AG09319 (cell line): ENCODE measurements at places on chromosomes 5 and 9.
A peak's percentile ranks its signal among the peaks of the same experiment; 100 is the strongest.

GRCh38 chr5:94693043-94693822, 74.8 kb downstream of the SLF1 start:
- DNase-seq: peak; percentile 67

- DNase-seq: no peak
Observed at GRCh38 chr5:177113566-177114424, 19.8 kb upstream of the NSD1 start.

- no peak for DNase-seq
Observed at GRCh38 chr5:77892061-77893010, 116.2 kb upstream of the TBCA start.

DNA sequence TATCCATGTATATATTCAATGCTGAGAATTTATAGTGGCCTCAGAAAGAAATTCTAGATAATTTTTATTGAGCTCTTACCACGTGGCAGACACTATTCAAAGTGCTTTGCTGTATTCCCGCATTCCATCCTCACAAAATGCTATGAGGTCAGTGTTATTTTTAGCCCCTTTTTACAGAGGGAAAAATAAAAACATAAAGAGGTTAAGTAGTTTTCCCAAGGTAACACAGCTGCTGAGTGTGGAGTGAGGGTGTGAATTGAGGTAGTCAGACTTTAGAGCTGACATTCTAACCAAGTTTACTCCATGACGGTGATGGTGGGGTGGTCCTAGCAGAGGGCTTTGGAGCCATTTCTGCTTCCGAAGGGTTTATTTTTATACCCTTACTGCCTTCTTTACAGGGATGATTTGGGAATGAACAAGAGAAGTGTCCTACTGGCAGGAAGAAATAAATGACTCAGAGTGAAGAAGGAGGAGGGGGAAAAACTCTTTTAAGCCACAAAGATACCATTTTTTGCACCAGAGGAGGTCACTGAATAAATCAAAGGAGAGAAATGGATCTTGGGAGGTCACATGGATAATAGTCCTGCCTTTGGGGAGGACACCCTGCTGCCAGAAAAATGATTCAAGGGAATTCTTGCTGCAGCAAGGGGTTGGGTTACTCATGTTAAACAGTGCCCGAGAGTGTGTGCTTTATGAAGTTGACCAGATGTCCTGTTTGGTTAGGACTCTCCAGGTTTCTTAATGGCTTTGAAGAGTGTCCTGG, 76.1 kb downstream of the HMHB1 start:
- peak; percentile 43 for DNase-seq

- DNase-seq: peak; percentile 62
Observed at GRCh38 chr5:90474235-90475107, at the start of the genes MBLAC2 and POLR3G. Gene MBLAC2 (minus strand): TSS chr5:90474771. CDS start chr5:90474292, 479 bp downstream. Gene POLR3G (plus strand): TSS chr5:90474864. CDS start chr5:90485568, 10,704 bp downstream.

GRCh38 chr9:109134167-109134578, 14.4 kb upstream of the TMEM245 start:
- no peak for DNase-seq

DNA sequence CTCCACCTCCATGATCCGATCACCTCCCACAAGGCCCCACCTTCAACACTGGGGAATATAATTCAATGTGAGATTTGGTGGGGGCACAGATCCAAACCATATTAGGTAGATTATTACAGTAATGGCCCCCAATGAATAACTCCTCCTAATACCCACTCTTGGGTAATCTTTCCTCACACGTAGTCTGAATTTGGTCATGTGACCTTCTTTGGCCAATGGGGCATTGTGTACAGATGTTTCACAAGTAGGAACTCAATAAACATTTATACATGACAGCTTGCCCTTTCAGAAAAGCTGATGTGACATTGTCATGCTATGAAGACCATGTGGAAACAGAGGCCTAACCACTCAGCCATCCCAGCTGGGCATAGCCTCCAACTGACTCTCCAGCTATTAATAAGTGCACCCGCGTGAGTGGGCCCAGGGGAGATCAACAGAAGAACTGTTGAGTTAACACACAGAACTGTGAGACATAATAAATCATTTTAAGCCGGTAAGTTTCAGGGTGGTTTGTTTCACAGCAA, 10.6 kb downstream of the GPR150 start:
- no peak for DNase-seq

DNA sequence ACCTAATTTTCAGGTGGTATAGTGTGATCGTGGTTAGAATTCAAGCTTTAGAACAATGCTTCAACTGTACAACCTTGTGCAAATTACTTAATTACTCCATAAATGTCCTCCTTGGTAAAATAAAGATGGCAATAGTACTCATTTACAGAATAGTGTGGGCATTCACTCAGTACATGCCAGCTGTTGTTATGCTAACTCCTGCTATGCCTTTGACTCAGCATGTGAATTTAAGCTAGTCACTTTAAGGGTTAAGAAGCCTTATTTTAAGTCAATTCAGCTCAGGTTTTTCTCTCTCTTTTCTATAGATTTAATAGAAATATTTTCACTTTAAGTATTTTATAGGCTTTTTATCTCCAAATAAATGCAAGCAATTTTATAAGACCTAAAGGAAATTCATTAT, 335.6 kb upstream of the ITGA1 start:
- no peak for DNase-seq

- no peak for DNase-seq
Observed at GRCh38 chr5:80370390-80370789, 37.5 kb upstream of the ZFYVE16 start.

- DNase-seq: no peak
Observed at GRCh38 chr5:174500636-174501035, 223.7 kb upstream of the MSX2 start.

DNA sequence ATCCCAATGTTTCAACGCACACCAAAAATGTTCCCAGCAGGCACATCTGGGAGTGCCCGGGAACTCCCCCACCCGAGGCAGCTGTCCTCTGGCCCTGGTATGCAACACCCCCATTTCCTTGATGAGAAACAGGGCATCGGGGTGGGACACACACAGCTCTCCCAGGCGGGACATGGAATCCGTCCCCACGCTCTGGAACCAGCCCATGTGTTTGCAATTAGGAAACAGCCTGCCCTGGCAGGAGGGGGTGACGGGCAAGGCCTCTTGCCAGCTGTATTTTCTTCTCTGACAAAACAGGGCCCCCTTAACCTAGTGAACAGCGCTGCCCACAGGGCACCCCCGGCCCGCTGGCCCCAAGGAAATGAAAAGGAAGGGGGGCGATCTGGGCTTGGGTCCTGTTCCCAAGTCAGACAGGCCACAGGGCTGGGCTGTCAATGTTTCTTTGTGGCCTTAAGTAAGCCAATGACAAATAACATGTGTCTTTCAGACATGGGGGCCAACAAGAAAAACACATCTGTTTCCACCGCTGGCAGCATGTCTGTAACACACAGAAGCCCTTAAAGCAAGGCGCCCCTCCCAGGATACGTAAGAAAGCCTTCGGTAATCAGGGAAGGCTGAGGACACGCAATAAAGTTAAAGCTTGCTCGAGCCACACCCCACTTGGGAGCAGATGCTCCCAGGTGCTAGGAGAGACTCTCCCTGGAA, 125.3 kb downstream of the ROR2 start:
- peak; percentile 57 for DNase-seq

- no peak for DNase-seq
Observed at GRCh38 chr5:534743-535671, 10.8 kb upstream of the SLC9A3 start.

- no peak for DNase-seq
Observed at GRCh38 chr5:81202655-81203054, 30.5 kb upstream of the CKMT2 start.

- DNase-seq: peak; percentile 65
Observed at GRCh38 chr9:98888801-98889421, 54.8 kb upstream of the COL15A1 start.

- no peak for DNase-seq
Observed at GRCh38 chr9:94607423-94607691, 13.7 kb upstream of the FBP2 start.

DNA sequence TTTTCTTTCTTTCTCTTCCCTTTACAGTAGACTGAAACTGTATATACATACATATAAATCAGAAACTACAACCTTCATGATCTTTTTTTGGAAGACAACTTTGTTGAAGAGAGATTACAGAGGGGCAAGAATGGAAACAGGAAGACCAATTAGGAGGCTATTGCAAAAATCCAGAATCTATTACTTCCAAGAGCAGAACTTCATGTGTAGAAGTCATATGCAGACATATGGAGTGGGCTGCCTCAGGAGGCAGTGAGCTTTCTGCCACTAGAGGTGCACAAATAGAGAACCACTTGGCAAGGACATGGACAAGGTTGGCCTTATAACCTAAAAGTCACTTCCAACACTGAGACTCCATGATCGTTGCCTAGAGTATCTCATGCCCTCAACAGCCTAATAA, 157.8 kb upstream of the NR4A3 start:
- DNase-seq: no peak

DNA sequence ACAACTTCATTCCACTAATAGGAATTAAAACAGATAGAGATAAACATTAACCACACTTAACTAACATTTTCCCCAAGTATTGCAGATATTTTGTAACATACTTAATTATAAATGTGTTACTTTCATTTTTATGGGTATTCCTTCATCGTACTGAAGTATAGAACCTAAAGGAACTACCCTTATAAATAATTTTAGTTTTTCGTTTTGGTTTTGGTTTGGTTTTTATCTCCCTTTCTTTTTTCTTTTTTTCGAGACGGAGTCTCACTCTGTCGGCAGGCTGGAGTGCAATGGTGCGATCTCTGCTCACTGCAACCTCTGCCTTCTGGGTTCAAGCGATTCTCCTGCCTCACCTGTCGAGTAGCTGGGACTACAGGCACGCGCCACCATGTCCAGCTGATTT, 60.1 kb upstream of the LMNB1 start:
- no peak for DNase-seq

DNA sequence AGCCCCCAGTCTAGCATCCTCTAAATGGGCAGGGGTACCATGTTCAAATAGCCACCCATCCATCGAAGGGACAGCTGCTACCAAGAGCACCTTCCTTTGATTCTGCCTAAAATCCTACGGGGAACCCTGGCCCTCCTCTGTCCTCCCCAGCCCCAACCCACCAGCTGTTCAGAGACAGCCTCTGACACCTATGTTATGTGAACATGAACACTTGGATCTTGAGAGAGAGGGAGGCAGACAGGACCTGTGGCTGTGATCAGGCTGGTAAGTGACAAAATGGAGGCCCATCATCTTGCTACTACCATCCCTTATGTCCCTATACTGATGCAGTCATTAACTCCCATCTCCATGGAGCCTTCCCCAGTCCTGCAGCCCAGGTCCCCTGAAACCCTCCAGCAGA, 8.2 kb downstream of the SLC23A1 start:
- DNase-seq: no peak

DNA sequence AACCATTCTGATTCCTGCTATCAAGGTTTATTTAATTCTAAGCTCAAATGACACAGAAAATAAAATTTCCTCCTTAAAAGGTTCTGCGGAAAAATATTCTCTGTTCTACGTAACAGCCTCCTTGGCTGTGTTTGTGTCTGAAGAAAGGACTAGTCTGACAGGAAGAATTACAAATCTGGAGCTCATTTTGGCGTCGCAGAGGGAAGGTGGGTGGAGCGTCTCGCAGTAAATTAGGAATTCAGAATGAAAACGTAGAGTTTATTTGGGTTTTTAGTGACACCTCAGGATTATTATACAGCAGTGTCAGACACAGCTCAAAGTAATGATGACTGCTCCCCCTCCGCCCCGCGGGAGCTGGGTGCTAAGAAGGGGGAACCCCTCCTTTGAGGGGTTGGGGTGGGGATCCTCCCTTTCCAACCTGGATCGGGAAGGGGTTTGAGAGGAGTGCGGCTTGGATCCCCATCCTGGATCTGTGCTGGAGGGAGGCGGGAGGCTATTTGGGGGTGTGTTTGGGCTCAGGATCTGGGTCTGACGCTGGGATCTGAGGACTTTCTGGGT, 933 bp upstream of the TGFBR1 start:
- peak; percentile 16 for DNase-seq

DNA sequence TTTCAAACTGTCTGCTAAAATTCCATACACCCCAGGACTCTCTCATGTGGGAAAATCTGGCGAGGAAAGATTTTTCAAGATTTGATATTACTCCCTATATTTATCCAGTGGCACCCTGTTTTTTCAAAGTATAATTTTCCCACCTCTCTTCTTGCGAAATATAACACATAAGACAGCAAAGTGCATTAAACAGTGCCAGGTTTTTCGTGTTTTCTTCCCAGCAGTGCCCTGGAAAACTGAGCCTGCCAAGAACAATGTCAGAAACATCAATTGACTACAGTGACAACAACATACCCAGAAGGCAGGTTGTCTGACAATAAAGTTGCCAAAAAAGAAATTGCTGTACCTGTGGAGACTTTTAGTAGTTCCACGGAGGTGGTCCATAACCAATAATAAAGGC, 545.0 kb upstream of the ZNF608 start:
- no peak for DNase-seq

- DNase-seq: no peak
Observed at GRCh38 chr5:74152136-74152535, 488.4 kb downstream of the ENC1 start.

- DNase-seq: no peak
Observed at GRCh38 chr9:126298063-126298801, 28.4 kb upstream of the MVB12B start.

DNA sequence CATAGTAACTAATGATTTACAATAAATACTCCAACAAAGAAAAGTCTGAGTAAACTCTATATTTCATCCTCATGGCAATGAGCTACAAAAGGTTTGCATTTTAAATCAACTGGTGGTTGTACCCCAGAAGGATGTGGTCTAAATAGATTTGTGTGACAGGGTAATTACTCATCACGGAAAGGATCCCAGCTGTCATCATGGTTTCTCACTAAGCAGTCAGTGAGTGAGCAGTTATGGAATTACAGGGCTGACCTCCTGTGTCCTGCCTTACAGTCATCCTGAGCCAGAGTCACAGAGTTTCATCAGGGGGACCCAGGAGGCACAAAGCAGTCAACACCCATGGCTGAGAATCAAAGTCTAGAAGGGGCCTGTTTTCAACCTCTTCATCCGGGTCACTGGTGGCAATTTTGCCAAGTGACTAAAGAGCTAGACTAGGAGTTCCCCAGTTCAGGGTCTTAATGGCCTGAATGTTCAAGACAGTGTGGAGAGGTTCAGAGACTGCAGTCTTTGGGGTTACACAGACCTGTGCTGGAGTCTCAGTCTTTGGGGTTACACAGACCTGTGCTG, 210.7 kb upstream of the SLC24A2 start:
- no peak for DNase-seq

DNA sequence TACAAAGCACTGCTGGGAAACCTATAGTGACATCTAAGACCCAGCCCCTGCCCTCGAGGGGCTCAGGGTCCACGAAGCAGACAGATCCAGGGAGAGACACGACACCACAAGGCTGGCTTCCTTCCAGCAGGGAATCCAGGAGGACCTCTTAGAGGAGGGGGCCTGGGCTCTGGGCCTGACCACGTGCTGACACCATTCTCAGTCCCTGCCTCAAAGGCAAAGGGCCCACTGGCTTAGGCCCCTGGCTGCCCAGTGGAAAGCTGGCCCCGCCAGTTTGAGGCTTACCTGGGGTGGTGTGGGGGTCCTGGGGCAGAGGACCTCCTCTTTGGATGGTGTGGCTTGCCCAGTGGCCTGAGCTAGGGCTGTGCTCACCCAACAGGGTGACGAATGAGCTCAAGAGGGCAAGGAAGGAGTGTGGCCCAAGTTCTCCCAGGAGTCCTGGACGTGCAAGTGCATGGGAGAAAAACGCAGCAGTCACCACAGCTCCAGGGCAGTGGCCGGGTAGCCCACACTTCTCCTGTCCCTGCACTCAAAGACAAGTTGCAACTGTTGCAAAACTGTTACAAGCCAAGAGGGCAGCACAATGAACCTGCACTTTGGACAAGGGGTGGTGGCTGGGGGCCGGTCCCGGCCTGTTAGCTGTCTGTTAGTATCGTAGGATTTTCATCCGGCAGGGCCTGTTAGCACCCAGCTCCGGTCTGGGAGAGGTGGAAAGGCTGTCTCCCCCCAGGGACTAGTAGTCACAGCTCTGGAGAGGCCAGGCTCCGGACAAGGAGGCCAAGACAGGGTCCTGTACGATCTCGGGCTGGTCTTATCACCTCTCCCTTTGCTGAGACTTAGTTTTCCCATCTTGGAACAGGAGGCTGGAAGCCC, 1.5 kb upstream of the SARDH start:
- no peak for DNase-seq
